ENCODE measurements at places on chromosomes 12 and 14. TPM values are rescaled to one million over a fixed set of nuclear protein-coding genes. Genes with fewer than 3 reads are reported as not detected.

GRCh38 chr12:57233357-57234232, 4.1 kb downstream of the SHMT2 start:
- peak; percentile 13 for DNase-seq

RIMKLB gene
- 42.4 TPM for total RNA-seq

DNA sequence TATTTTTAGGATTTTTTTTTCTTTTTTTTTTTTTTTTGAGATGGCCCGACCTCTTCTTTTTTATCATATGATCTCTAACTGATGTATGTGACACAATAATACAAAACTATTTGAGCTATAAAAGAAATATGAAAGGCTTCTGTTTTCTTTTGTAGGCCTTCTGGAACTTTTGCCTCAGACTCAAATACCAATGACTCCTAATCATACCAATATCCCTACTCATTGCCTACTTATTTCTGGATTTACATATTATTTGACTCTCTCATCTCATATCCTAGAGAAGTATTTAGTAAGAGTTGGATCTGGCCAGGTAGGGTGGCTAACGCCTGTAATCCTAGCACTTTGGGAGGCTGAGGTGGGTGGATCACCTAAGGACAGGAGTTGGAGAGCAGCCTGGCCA, 12.7 kb upstream of the WDR89 start:
- DNase-seq = no peak

DNA sequence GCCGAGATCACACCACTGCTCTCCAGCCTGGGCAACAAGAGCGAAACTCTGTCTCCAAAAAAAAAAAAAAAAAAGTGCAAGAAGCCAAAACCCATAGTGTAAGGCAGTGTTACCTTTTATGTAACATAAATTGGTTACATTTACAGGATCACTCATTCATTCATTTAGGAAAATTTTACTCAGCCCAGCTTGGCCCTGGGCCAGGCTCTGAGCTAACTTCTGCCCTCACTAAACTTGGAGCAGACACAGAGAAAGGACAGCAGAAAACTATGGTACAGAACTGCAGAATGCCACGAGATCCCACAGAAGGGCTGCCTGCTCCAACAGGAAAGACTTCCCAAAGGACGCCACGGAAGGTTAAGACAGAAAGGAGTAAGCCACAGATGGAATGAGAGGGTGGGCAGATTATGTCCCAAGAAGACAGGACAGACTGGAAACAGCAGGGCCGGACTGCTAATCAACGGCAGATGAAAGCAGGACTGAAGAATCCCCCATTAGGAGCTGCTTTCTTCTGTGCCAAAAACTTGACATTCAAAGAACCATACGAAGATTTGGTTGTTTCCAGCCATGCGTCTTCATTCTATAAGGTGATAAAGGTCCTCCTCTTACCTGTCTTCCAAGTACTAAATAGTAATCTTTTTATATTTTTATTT, 18.9 kb downstream of the PPP1R13B start:
- DNase-seq = no peak

DNA sequence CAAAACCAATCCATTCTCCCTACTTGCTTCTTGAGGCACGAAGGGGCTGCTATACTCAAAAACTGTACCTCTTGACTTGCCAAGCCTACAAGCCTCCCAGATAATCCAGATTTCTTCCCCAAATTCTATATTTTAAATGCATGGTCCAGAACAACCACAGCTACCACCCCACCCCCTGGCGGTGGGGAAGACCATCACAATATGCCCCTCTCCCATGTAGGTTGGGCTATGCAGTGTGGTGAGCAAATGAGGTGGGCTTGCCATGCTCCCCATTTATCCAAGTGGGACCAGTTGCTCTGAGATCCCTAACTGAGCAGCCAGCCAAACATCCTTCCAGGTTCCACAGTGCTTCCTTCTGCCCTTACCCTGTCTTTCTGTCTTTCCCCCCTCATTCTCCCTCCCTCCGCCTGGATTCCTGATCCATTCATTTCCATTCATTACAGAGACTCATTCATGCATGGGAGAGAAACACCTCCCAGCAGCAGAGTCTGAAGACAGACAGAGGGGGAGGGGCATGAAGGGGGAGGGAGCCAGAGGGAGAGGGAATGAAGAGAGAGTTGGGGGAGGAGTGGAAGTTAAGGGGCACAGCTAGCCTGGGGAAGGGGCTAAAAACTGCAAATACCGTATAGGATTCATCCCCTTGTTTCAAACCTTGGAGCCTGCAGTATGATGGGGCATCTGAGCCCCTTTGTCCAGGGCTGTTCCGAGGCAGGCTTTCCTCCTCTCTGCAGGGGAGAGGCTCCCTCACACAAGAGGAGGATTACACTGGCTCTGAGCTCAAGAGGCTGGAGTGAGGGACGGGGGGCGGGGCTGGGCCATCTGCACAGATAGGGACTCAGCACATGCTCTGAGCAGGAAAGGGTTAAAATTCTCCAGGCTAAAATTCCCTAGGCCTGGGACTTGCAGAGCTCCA, 4.4 kb downstream of the ZNF219 start:
- DNase-seq = peak; percentile 87

KRT78 gene
- not detected for total RNA-seq

DNA sequence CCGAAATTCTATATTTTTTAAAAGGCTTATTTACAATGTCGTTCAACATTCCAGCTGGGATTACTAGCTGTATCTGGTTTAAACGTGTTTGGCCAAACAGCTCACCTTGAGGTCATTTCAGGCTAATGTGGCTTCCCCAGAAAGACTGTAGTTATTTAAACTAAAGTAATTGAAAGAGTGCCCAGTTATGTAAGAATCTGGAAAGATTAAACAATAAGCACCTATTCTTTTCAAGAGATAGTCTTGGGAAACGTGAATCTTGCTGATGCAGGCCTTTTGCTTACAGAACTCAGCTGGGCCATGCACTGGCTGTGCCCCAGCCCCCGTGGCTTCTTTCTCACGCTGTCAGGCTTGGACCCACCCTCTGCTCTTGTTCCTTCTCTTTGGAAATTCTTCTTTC, 24.4 kb downstream of the GLRX5 start:
- DNase-seq = no peak

GRCh38 chr12:41905073-41905758, 239.5 kb downstream of the GXYLT1 start:
- no peak for DNase-seq

DNA sequence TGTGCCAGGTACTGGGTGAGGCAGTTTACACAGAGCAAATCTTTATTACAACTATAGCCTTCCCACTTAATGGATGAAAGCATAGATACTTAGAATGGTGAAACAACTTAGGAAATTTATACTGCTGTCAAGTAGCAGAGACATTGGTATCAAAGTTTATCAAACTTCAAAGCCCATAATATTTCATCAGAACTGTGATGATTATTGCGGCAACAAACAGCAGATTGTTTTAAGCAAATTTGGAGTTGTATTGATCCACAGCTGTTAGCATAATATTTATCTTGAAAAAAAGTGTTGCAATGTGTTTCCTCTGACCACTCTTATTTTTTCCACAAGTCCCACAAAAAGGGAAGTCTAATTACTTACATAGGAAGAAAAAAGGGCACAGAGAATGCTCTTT, 2.0 kb upstream of the SLCO1B3 start:
- DNase-seq = no peak

PCED1B gene
- 5.8 TPM for total RNA-seq

TAS2R43 gene
- 0.33 TPM for total RNA-seq

DNA sequence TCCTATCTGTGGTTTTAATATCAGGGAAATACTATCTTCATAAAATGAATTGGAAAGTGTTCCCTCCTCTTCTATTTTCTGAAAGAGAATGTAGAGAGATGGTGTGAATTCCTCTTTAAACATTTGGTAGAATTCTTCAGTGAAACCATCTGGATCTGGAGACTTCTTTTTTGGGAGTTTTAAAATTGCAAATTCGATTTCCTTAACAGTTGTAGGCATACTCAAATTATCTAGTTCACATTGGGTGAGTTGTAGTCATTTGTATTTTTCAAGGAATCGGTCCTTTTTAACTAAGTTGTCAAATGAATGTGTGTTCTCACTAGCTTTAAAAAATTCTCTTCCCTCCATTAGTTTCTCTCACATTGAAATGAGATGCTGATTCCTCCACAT, 75.4 kb upstream of the CHST11 start:
- no peak for DNase-seq

KRT71 gene
- not detected for total RNA-seq

- DNase-seq = no peak
Measured at GRCh38 chr14:57018065-57018464, 207.8 kb upstream of the OTX2 start.

- peak; percentile 84 for DNase-seq
Measured at GRCh38 chr12:2198005-2198501, 145.3 kb downstream of the CACNA1C start.

DNA sequence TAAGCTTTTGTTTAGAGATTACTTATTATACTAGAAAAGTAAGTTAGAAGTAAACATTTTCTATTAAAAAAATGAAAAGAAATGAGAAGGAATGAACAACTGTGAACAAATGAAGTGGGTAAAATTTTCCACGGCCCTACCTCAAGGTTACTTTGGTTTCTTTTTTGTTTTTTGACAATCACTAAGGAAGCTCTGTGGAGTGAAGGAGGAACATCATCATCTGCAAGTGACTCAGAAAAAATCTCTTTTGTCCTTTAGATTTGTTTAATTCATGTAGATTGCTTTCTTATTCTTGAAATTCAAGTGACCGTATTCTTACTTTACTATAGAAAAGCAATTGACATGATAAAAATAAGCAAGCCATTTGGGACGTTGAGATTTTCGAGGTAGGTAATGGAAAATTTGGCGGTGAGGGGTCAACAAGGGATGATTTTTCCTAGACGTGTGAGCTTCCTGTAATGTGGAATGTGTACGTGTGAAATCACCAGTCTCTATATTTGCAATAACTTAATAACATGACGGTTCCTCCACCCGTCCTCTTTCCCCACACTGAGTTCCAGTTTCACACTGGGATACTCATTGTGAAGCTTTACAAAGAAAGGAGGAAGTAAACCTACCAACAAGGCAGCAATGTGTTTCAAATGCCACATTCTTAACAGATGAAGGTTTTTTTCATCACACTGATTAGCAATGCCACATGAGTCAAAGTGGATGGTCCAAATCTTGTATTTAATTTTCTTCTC, 62.3 kb upstream of the EGLN3 start:
- DNase-seq = no peak

DNA sequence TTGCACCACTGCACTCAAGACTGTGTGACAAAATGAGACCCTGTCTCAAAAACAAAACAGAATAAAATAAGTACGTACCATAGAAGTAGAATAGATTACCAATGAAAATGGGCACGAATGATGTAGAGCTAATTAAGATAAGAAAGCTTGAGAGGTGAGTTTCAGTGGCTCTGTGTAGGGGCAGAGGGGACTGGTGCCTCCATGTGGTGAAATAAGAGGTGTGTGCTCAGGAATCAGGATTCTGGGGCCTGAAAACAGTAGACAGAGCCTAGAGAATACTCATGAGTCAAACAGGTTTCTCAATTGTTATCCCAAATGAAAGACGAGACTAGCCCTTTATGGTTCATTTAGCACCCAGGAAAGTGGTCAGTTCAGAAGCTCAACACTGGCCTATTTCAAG, 1145.1 kb downstream of the FLRT2 start:
- no peak for DNase-seq

- DNase-seq = no peak
Measured at GRCh38 chr12:121423682-121424623, 24.0 kb downstream of the RNF34 start.

DNA sequence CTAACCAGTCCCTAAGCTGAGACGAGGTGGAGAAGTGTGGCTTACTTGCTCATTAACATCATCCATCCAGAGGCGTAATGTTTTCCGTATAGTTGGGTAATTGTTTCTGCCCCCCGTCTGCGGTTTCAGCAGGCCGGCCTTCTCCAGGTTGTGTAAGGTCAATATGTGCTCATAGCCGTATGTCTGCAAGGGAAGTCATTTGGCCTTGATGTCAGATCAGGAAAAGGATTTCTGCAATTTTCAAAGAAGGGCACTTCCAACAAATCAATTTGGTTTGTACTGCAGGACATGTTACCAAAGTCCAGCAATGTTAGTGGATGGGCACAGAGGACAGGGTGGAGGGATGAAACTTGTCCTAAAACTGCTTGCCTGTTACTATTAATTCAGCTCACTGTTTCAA, 9.9 kb upstream of the DIABLO start:
- DNase-seq = no peak

SERPINA9 gene
- total RNA-seq = not detected

GRCh38 chr12:91404441-91404840, 221.8 kb upstream of the DCN start:
- no peak for DNase-seq

GRCh38 chr12:47949441-47950341, 13.7 kb upstream of the TMEM106C start:
- DNase-seq = peak; percentile 95

DNA sequence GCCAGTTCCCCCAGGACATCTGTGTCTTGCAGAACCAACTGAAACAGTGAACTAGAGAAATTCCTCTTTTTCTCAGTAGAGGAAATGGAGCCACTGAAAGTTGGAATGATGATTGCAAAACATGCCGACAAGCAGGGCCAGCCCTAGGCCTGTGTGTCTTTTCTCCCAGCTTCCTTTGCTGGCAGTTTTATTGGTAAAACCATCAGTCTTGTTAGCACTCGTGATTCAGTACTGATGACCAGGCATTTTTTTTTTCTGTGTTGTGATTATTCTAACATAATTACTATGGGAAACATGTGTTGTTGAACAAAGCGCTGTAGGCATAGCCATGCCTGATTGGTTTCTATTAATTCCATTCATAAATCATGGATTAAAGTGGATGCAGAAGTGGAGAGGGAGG, 620.7 kb downstream of the AACS start:
- no peak for DNase-seq

TAS2R8 gene
- not detected for total RNA-seq

CSRP2 gene
- 99.2 TPM for total RNA-seq

SLC24A4 gene
- total RNA-seq = not detected

CPNE6 gene
- total RNA-seq = 0.04 TPM

- DNase-seq = peak; percentile 55
Measured at GRCh38 chr12:67519484-67520433, 128.8 kb upstream of the DYRK2 start.

DNA sequence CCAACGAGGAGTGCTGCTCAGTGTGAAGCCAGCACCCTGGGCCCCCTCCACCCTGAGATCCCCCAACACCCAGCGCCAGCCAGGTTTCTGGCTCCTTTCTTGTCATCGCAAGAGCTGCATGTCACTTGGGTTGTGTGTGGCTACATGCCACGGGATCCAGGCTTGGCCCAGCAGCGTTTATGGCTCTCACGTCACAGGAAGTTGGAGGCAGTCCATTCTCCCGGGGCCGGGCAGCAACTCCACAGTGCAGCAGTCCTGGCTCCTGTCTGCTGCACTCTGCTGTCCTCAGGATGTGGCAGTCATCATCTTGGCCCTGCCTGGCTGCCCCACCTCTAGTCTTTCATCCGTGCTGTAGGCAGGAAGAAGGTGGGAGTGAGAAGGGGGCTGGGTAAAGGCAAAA, 78.3 kb downstream of the AACS start:
- no peak for DNase-seq

PRH2 gene
- not detected for total RNA-seq

SPIC gene
- total RNA-seq = not detected

C14orf132 gene
- 12.1 TPM for total RNA-seq

DNA sequence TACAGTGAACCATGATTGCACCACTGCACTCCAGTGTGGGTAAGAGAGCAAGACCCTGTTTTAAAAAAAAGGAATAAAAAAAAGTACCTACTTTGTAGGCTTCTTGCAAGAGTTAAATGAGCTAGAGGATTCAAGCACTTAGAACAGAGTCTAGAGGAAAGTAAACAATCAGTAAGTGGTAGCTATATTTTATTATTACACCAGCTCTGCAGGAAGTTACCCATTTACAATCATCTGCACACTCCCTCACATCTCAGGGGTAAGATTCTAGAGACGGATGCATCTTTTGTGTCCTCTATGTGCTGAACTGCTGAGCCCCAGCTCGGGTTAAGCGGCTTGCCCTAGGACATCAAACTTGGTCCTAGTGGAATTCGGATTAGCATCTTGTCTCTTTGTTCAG, 67.3 kb downstream of the KCNK10 start:
- no peak for DNase-seq

Measured in H7 (cell line).